ENCODE measurements at places on chromosomes 6 and 20.

- peak; percentile 8 for DNase-seq
Observed at GRCh38 chr6:151539506-151540268, 45.9 kb downstream of the CCDC170 start.

DNA sequence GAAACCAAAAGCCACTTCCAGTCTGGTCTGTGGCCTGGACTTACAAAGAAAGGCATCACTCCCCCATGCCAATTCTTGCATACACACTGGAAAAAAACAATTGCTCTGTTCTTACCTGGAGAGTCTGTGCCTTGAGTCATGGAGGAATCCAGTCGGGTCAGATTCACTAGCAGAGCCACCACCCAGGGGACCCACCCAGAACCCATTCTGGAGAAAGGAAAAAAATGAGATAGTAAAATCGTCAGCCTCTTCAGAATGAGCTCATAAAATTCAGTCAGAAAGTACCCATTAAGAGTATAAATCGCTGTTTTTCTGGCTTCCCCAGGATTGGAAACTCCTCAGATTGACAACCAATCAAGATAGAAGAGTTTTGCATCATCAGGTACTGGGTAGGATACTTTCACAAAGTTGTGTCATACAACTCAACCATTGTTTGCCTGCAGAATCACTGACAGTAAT is at the start of gene HLA-DOB:
Gene HLA-DOB, minus strand, starts transcription at position 257 of the 459 bp plus-strand sequence. Its CDS starts 51 bp downstream, at position 206.
- DNase-seq: no peak

GRCh38 chr20:1964659-1965405 is 29.0 kb downstream of the PDYN start:
- no peak for DNase-seq

- DNase-seq: no peak
Observed at GRCh38 chr6:151108548-151108947, 131.2 kb upstream of the AKAP12 start.

- peak; percentile 92 for DNase-seq
Observed at GRCh38 chr6:131755597-131755996, 44.8 kb upstream of the CTAGE9 start.

Data from astrocyte of the spinal cord (primary cell).